ENCODE measurements at places on chromosomes 7 and 10.

DNA sequence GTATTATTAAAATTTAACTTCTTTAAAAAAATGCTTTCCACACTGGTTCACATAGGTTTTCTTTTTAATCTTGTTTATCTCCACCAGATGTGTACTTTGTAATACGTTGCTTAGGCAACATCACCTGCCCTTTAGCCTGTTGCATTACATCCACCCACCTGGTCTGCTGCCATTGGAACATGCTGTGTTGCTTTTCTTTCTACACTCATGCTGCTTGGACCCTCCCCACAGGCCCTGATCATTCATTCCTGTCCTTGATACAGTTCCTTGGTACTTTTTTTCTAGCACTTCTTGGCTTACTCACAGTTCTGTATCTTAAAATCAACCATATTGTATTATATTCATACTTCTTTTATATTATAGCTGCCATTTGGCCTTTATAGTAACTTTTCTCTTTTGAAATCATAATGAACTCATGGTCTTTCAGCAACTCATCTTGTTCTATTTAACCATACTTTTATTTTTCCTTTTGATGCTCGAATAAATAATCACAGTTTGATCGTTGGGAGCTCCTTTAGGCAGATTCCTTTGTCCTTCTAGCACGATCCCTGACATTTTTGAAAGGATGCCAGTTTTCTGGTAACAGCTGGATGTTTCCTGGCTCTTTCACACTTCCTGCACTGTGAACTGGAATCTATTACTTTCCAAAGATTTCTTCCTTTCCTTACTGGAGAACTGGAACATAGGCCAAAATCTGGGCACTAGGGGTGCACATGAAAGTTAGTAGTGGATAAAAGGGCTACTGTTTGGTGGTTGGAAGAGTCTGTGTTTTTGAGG lies 125.1 kb downstream of the CDK14 start:
- no peak for DNase-seq

DNA sequence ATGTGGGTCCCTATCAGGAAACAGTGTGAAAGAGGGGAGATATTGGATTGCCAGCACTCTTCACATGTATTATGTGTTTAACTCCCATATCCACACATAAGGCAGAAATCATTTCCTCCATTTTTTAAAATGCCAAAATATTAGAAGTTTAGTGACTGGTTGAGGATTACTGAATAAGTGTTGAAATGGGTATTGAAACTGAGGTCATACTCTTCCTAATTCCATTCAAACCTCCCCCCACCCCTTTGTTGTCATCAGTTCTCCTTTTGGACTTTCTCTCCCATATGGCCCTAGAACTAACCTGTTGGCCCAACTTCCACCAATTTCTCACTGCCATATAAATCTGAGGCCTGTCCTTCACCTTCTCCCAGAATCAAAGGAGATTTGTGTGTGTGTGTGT lies 81.6 kb downstream of the EVX1 start:
- DNase-seq, result no peak

DNA sequence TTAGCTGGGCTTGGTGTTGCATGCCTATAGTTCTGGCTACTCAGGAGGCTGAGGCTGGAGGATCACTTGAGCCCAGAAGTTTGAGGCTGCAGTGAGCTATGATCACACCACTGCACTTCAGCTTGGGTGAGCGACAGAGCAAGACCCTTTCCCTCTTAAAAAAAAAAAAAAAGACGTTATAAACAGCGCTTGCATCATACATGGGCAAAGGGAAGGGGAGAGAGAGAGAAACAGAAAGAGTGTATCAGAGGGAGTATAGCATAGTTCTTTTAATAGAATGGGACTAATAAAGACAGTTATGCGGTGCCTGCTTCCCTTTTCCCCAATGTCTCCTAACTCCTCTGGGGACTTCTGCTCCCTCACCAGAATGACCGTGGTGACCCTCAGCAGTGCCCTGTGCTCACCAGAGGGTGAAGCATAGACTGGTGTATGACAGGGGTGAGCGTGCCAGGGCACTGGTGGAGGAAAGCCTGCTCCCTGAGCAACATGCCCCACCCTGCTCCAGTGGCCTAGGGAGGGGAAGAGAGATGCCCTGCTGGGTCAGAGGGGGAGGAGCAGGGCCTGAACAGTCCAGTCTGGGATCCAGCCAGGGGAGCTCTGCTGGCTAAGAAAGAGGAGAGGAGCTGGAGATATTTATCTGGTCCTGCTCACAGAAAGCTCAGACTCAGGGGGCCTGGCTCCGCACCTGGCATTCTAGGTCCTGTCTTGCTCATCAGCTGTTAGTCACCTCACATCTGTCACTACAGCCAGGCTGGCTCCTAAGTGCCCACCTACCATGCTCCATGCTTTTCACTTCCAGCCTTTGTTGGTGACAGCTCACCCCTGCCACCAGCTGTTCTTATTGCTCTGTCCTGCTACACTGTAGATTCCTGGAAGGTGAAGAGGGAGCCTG lies 2.2 kb downstream of the PDZD7 start:
- DNase-seq, result no peak

DNA sequence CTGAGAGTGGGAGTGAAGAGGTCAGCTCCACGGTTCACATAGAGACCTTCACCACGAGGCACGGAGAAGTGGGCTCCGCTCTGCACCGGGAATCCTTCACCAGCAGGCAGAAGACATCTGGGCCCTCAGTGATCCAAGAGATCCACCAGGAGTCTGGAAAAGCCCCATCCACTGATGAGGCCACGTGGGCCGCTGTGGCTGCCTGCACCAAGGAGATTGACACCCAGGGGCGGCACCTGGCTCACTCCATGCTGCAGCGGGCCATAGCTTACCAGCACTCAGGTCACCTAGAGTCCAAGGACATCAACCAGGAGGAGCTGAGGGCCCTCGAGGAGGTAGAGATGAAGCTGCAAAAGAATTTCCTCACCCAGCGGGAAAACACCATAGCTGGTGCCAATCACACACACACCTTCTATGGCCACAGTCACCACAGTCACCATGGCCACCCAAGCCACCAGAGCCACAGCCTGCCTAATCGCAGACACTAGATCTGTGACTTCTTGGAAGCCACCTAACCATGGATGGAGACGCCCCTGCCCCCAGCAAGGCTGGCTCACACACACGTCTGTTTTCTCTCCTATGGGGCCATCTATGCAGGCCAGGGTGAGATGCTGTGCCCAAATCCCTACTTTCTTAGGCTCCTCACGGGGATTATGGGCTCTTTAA lies 694 bp downstream of the C10orf62 start:
- DNase-seq, result no peak

DNA sequence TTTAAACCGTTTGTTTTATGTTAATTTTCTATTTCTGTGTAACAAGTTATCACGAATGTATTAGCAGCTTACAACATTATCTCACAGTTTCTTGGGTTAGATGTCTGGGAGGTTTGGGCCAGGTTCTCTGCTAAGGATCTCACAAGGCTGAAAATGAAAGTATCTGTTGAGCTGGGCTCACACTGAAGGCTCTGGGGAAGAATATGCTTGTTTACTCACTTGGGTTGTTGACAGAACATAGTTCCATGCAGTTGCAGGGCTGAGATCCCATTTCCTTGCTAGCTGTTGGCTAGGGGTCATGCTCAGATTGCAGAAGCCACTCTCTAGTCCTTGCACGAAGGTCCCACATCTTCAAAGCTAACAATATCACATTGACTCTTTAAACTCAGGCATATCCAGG lies 266.6 kb upstream of the GNAI1 start:
- no peak for DNase-seq

- no peak for DNase-seq
Measured at GRCh38 chr7:158603773-158604755, 16.4 kb upstream of the PTPRN2 start.

- peak; percentile 33 for DNase-seq
Measured at GRCh38 chr7:40474790-40475680, 340.2 kb downstream of the SUGCT start.

- no peak for DNase-seq
Measured at GRCh38 chr10:133465950-133466474, 12.3 kb downstream of the SCART1 start.

DNA sequence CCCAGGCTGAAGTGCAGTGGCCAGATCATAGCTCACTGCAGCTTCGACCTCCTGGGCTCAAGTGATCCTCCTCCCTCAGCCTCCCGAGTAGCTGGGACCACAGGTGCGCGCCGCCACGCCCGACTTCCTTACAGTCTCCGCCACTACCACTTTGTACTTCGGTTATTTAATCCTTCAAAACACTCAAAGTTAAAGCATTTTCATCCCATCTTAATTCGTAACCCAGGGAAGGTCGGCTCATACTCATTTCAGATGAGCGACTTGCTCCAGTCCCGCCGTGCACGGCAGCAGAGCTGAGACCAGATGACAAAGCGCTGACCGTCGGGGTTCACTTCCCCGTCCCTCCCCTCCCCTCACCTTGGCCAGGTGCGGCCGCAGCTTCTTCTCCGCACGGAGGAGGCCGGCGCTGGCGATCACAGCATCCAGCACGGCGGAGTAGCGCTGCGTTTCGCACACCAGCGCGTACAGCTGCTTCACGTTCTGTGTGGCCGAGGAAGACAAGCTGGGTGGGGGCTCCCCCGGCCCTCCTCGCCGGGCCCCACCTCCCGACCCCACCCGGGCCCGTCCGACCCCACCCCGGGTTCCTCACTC lies 457 bp downstream of the NSUN5 start:
- peak; percentile 49 for DNase-seq

GRCh38 chr7:30826181-30826580 lies 55.0 kb downstream of the MINDY4 start:
- DNase-seq, result no peak

GRCh38 chr7:4134204-4134603 lies 547.9 kb upstream of the FOXK1 start:
- DNase-seq, result no peak

GRCh38 chr7:46909601-46910051 lies 672.3 kb downstream of the TNS3 start:
- no peak for DNase-seq

- DNase-seq, result no peak
Measured at GRCh38 chr7:54709283-54709682, 49.7 kb downstream of the SEC61G start.

DNA sequence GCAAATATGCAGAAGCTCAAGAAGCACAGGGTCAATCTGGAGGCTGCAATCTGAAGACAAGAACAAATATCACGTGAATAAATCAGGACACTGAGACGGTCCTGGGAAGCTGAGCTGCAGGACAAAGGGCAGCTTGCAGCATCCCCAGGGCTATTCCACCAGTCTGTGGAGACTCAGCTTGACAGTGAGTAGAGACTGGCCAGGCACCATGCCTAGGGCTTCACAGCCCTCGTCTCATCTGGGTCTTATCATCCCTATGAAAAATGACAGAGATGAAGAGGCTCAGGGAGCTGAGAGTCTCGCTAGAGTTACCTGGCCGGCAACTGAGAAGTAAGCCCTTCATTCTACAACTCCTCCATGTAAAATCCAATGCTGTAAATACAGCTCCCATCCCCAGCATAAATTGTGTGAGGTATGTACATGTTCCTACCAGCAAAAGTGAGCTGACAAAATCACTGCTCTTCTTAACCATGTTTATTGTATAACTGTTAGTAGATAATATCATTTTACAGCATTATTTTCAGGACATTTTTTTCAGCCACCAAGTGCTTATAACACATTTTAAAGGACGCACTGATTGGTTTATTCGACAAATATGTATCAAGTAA lies 186.6 kb upstream of the IGFBP3 start:
- DNase-seq, result no peak

- no peak for DNase-seq
Measured at GRCh38 chr10:101065481-101066145, 3.8 kb downstream of the KAZALD1 start.

- no peak for DNase-seq
Measured at GRCh38 chr7:70460071-70460470, 671.9 kb upstream of the GALNT17 start.

- no peak for DNase-seq
Measured at GRCh38 chr10:51685768-51686167, 13.6 kb downstream of the CSTF2T start.

DNA sequence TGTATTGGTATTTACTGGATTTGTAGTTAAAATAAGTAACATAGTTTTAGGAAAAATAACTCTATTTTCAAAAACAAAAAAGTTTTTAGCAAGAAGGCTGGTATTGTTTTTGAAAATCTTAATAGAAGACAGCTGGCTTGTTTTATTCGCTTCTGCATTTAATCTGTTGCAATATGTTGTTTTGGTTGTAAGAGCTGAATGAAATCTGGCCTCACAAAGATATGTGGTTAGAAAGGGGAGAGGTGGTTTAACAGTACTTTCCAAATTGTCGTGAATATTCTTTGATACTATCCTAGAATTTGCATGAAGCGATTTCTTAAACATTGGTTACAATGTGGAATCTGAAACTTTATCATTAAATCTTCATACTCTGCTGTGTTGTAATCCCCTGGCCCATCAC lies 355.9 kb upstream of the FZD8 start:
- no peak for DNase-seq

DNA sequence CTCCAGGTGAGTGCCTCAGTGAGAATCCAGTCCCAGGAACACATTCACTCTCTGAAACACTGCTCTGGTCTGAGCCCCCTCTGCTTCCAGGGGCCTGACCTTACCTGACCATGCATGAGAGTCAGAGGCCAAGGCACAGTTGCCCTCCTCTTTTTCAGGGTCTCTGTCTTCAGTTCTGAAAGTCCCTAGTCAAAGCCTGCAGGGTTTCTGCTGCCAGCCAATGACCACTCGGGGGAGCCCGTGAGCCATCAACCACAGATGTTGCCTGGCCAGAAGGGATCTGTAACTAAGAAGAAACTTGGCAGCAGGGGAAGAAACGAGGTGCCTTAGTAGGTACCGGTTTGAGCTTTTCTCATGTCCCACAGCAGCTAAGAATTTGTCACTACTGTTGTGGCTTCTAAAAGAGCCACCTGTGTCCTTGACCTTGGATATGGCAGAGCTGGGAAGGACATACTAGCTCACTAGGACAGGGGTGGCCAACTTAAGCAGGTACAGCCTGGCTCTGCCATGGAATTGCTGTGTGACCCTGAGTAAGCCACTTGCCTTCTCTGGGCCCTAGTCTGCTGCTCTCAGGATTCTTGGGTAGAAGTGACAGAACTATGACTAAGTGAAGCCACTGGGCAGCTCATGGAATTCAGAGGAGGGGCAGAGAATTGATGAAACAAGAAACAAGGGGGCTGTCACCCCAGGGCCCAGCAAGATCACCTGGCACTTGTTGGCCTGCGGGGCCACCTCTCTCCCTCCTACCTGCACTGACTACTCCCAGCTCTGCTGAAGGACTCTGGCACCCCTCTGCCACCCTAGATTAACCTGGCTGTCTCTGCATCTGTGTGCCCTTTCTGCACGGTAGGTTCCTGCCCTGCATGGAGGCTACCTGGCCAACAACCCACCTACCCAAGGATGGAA lies 83.8 kb upstream of the GPR26 start:
- DNase-seq, result peak; percentile 80

GRCh38 chr7:82594665-82595064 lies 151.1 kb upstream of the CACNA2D1 start:
- DNase-seq, result no peak

GRCh38 chr7:74275401-74275881 lies 13.8 kb upstream of the CLIP2 start:
- no peak for DNase-seq

Measured in GM13977 (cell line).